Liver (tissue), 10 donors: ENCODE measurements at places on chromosomes 4 and X.

GRCh38 chr4:31370866-31371465 lies 650.8 kb downstream of the PCDH7 start:
- DNase-seq: no peak

GRCh38 chr4:26322346-26322745 lies 1.5 kb downstream of the RBPJ start:
- DNase-seq: no peak

- DNase-seq: no peak
These were observed 86.0 kb upstream of the PGRMC2 start for GRCh38 chr4:128373628-128374027.

DNA sequence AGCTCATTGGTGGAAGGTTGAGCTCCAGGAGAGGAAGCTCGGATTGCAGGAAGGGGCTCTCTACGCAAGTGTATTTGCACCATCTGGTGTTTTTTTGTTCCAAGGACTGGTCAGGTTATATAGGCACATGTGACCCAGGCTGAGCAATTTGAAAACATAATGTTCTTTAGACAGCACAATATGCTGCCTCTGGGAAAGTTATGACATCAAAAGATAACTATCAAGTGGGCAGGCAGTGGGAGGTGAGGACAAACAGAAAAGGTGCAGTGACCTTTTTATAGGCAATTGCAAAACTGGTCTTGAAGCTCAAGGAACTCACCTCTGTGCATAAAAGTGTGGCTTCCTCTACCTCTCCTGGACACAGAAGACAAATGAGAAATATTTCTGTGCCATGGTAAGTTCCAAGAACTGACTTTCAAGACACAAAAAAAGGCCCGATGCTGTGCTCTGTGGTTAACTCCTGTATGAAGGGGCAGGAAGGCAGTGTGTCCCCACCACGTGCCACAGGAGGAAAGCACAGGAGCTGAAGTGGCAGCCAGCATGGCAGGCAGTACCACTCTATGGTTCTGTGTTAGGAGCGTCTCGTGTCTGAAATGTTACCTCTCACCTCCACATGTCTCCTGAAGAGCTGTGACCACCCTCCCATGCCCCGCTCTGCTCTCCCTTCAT lies 128.6 kb downstream of the SHROOM3 start:
- no peak for DNase-seq

DNA sequence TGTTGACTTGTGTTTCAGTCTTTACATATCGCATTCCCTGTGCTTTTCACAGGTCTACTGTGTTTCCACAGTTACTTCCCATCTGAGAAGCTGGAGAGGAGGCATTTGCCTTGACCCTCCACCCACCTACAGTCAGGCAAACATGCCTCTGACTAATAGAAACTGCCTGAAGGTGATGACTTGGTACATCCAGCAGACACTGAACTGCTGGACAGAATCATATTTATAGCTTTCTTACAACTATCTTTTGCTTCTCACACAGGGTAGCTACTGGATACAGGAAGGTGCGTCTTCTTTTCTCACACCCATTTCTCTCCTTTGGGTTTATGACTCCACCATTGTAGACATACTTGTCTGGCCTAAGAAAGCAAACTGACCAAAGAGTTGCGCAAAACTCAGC lies 58.0 kb downstream of the VGLL1 start:
- DNase-seq: no peak

GRCh38 chr4:140887467-140887866 lies 131.3 kb upstream of the TBC1D9 start:
- DNase-seq: no peak

DNA sequence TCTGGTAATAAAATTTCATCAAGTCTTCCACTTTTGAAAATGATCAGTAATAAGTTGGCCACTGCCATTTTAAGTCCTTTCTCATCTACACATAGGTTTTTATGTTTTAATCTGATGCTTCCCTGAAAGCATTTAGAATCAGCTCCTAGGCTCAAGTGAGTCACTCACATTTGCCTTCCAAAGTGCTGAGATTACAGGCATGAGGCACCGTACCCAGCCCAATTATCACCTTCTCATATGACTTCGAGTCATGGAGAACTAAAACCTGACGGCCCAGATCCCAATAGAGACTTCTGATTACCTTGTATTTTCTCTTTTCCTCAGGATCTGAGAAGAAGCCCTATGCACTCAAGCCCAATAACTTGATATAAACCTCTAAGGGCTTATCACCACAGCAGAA lies 140.8 kb downstream of the OPHN1 start:
- no peak for DNase-seq

DNA sequence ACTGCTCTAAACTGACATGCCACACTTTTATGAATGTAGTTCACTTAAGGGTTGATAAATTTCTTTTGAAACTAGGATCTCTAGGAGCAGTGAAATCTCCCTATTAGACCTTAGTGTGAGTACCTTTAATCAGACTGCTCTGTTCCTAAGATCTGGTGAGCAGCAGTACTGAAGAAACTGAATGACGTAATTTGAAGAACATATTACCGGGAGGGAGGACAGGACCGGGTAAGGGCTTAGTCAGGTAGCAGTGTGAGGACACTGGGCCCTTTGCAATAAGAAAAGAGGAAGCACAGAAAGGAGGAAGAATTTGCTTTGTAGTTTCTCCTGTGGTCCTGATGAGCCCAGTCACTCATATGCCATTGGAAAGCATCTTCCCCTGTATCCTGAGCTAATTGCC lies 255.2 kb downstream of the THOC2 start:
- DNase-seq: no peak

GRCh38 chrX:143664302-143664701 lies 28.4 kb upstream of the SLITRK4 start:
- no peak for DNase-seq

GRCh38 chr4:111450867-111451266 lies 694.4 kb upstream of the FAM241A start:
- DNase-seq: no peak

DNA sequence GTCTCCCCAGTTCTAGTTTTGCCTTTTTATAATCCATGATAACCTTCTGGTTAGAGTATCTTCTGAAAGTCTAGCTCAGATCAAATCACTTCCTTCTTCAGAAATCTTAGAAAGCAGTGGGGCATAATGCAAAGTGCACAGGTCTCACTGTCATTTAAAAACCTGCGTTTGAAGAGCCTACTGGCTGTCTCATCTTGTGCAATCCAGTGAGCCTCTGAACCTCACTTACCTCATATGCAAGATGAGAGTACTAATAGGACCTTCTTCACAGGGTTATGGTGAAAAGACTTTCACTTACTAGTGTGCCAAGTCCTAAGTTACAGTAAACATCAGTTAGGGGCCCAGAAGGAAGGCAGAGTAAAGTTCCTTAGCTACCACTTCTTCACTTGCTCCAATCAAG lies 131.4 kb downstream of the ENOX2 start:
- no peak for DNase-seq

DNA sequence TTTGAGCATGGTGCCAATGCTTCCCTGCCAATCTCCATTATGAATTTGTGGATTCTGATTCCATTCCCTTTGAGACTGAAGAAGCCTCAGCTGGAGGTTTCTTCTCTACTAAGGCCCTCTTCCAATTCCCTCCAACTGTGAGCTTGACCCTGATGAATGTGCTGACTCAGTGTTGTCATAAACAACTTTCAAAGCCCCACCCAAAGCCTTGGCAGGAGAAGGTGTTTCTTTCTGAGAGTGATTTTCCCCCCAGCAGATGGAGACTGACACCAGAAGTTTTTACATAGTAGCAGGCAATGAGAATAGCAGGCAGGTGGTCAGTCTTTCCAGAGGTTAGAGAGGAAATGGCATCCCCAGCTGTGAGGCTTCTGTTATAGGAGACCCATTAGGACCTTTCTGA lies 53.1 kb downstream of the OCRL start:
- no peak for DNase-seq
